ENCODE measurements at places on chromosomes 16 and 17. TPM values are rescaled to one million over a fixed set of nuclear protein-coding genes. Genes with fewer than 3 reads are reported as not detected.

Gene NUPR1
- total RNA-seq, result 0.13 TPM

Gene SSTR5
- not detected for total RNA-seq

DNA sequence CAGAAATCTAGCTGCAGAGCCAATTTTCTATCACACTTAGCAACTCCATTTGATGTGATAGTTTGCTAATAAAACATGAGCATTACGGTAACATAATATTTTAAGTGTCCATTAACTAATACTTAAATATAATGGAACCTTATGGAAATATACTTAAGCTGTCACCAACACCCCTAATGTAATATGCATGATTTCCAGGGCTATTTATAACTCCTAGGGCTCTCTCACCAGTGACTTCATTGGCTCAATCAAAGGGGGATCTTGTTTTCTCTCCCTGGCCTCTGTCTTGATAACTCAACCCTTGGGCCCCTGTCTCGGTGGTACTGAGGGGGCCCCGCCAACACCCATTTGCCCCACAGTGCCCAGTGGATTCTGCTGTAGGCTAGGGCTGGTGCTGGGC is 170.4 kb downstream of the SALL1 start:
- no peak for DNase-seq

GRCh38 chr17:75601057-75601987 is 13.7 kb downstream of the MYO15B start:
- DNase-seq, result peak; percentile 61

DNA sequence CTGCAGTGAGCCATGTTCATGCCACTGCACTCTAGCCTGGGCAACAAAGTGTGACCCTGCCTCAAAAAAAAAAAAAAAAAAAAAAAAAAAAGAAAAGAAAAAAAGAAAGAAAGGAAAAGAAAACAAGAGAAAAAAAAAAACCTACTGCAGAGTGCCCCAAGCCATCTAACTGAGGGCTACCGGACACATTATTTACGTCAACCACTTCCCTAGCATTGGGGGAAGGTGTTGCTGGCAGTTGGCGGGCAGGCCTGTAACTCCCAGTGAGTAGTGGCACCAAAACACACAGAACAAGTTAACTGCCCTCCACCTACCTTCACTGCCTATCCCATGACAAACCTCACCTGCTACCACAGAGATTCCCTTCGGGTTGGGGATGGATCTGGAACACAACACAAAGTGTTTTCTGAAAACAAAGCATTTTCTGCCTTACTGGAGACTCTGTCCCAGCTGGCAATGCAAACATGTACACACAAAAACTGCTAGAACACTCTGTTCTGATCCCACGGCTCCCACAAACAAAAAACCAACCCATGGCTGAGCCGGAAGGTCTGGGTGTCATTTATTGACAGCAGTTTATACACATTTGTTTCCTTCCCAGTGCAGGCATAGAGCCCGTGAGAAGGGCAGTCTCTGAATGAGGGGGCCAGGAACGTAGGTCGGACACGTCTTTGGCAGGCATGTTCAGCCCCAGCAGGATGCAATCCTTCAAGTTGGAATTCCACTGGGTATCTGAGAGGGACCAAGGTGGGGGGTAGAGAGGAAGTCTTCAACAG is 11.0 kb downstream of the PHB1 start:
- DNase-seq, result no peak

DNA sequence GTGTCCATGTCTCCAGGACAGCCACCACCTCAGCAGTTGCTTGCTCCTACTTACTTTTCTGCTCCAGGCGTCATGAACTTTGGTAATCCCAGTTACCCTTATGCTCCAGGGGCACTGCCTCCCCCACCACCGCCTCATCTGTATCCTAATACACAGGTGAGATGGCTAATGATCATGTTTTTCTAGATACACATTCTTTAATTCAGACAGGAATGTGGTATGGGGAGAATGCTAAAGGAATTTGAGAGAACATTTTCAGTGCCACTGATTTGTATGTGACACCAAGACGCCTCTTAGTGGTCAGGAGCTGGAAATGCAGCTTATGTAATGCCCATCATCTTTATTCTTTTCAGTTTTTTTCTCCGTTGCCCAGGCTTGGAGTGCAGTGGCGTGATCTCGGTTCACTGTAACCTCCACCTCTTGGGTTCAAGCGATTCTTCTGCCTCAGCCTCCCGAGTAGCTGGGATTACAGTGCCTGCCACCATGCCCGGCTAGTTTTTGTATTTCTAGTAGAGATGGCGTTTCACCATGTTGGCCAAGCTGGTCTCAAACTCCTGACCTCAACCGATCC is 8.9 kb upstream of the RAPGEFL1 start:
- no peak for DNase-seq

DNA sequence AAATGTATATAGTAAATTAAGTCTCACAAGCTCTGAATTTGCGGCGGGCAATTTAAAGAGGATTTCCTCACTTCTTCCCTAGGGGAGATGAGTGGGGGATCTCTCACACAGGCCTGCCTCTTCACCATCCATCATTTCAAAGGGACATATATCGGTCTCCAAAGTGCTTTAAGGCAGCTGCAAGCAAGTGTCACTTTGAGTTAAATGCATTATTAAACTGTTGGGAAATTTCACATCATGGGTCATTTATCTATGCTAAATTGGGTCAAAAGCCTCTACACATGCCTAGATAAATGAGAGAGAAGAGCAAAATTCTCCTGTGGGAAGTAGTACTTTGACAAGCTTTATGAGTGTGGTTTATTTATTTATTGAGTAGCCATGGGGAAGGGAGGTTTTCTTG is 1106.1 kb upstream of the GOT2 start:
- no peak for DNase-seq

DNA sequence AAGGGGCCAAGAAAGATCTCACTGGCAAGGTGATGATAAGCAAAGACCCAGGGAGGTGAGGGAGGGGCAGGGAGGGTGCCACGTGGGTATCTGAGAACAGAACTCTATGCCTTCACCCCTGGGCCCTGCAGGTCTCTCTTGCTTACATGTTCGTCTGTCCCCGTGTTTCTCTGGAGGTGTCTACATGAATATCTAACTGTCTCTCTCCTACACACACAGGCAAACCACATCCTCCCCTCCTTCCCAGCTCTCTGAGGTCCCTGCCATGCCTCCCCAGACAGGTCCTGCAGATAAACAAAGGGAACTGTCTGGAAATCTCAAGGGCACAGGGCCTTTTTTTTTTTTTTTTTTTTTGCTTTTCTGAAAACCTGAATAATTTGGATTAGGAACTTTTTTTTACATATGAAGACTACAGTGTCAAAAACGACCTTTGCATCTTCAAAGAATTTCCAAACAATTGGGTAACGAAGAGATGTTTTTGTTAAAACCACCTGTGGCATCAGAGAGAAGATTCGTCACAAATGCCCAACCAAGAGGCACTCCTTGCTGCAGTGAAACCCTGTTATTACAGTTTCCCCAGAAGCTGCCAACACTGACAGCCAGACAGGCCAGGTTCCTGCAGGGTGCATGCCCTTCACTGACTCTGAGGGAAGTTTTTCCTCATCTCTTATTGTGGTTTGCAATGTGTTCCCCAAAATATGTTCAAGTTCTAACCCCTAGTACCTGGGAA is 17.8 kb downstream of the PLLP start:
- no peak for DNase-seq

DNA sequence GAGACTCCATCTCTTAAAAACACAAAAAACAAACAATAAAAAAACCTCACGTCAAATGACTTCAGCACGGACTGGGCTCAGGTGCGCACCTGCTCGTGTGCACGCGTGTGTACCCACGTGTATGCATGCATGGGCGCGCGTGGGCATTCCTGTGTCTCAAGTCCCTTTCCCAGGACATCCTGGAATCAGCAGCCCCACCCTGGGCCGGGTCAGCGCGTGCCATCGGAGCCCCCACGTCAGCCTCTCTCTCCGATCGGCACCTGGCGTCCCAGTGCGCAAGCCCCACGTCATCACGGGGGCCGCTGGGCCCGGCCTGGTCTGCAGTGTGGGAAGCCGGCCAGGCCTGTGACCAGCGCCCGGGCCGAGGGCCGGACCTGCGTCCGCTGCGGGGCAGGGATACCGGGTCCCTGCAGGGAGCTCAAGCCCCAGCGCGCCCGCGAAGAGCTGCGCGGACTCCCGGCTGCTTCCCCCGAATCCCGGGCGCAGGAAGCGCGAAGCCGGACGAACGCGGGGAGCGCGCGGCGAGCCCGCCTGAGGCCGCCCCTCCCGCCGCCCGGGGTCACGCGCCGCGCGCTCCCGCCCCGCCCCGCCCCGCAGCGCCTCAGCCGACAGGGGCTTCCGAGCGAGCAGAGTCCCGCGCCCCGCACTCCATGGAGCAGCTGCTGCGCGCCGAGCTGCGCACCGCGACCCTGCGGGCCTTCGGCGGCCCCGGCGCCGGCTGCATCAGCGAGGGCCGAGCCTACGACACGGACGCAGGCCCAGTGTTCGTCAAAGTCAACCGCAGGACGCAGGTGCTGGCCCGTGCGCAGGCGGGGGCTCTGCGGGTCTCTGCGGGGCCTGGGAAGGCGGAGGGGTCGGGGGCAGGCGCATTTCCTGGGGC is at the start of gene FN3K:
FN3K (plus strand) TSS at position 629 of the 880 bp plus-strand sequence; CDS start at position 651, 22 bp downstream.
- DNase-seq, result no peak

DNA sequence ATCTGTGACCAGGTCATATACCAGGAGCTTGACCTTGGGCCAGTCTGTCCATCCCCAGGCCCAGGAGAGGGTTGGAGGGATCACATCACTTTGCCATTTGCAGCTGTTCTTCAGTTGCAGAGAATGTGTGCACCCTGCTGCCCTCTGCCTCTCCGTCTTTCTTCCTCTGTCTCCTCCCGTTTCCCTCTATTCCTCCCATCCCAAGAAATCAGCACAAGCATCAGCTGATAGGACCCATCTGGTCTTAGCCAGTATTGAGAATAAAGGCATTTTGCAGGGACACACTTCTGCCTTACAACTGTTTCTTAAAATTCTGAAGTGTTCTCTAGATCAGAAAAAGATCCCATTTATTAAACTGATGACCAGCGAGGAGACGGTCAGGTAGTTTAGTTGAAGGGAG is 368.7 kb downstream of the CPPED1 start:
- no peak for DNase-seq

GRCh38 chr17:75153780-75154194 is 525 bp downstream of the JPT1 start:
- DNase-seq, result no peak

GRCh38 chr16:57818377-57819064 is 16.2 kb upstream of the KIFC3 start:
- DNase-seq, result no peak

Data from T-helper 17 cell (primary cell).